Activated CD8-positive, alpha-beta memory T cell treated with anti-CD3 and anti-CD28 coated beads, Interleukin-2, amount 10 ng/mL, durations not matched to agents 7 days and 5 days (primary cell): ENCODE measurements at places on chromosomes 4 and X. TPM values are rescaled to one million over a fixed set of nuclear protein-coding genes. Genes with fewer than 3 reads are reported as not detected.

DNA sequence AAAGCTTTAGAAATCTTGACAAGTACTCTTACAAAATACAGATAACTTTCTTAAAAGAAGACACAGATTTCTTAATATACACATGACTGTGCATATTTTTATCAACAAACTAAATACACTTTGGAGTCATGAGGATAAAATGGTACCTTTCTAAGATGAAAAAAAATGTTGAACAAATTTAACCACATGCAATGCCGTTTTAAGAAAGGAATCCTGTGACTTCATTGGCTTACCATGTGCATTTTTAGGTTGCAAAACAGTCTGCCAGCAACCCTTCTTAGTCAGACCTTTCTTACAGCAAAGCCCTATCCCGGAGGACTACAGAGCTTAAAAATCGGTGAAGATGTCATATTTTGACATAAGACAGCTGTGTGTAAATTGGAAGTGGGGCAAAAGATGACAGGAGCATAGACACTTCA, 51.7 kb downstream of the GASK1B start:
- DNase-seq, result no peak

The STPG2 gene
- not detected for total RNA-seq

DNA sequence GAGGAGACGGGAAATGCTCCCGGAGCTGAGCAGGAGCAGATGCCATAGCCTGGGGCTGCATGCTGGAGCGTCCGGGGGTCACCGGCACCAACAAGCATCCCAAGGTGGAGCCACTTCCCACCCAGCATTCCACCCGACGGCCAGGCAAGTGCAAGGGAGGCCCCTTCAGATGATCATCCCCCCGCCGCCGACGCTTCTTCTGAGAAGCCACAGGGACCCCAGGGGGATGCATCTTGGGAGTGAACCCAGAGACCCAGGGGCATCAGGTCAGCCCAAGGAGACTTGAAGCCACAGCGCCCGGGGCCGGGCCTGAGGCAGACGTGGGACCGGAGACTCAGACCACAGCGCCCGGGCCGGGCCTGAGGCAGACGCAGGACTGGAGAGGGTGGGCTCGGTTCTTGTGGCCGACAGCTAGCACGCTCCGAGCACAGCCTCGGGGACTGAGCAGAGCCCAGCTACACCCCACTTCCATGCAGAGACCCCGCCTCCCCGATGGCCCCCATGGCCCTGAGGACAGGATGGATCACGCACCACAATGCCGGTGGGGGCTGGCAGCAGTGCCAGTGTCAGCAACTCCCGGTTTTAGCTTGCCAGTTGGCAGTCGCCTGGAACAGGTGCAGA, 33.0 kb upstream of the CPLX1 start:
- DNase-seq, result no peak

GRCh38 chr4:144681806-144682205, 35.9 kb downstream of the HHIP start:
- DNase-seq, result no peak

DNA sequence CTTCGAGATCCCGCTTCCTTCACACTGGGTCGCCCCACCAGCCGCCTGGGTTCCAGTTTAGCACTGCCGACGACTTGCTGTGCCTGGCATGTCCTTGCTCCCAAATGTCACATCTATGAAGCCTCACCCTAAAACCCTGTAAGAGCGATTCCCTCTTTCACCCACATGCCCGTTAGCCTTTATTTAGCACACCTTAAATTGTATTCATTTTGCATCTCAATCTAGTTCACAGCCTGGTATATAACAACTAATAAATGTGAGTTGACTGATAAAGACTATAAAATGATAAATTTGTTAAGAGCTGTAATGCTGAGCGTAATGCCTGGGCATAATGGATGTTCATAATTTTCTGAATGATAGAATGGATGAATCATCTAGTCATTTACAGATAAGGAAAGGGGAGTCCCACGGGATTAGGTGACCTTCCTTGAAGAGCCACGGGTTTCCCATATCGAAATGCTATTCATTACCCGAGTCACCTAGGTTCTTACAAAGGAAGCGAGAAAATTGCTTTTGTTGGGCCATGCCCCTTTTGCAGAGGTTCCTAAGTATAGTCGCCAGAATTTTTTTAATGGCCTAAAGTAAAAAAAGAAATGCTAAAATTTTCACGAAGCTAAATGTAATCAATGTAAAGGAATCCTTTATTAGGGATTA, 1.1 kb upstream of the AP1S2 start:
- no peak for DNase-seq

The PPEF1 gene
- total RNA-seq, result not detected

- no peak for DNase-seq
Measured at GRCh38 chrX:142238536-142238935, 33.4 kb upstream of the MAGEC2 start.

DNA sequence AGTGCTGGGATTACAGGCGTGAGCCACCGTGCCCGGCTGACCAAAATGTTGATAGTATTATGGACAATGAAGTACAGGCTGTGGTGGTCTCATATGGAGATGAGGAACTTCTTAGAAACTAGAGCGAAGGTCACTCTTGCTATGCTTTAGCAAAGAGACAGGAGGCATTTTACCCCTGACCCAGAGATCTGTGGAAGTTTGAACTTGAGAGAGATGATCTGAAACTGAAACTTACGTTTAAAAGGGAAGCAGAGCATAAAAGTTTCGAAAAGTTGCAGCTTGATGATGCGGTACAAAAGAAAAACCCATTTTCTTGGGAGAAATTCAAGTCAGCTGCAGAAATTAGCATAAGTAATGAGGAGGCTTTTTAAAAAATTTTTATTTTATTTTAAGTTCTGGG, 8.5 kb upstream of the CTAG2 start:
- no peak for DNase-seq

DNA sequence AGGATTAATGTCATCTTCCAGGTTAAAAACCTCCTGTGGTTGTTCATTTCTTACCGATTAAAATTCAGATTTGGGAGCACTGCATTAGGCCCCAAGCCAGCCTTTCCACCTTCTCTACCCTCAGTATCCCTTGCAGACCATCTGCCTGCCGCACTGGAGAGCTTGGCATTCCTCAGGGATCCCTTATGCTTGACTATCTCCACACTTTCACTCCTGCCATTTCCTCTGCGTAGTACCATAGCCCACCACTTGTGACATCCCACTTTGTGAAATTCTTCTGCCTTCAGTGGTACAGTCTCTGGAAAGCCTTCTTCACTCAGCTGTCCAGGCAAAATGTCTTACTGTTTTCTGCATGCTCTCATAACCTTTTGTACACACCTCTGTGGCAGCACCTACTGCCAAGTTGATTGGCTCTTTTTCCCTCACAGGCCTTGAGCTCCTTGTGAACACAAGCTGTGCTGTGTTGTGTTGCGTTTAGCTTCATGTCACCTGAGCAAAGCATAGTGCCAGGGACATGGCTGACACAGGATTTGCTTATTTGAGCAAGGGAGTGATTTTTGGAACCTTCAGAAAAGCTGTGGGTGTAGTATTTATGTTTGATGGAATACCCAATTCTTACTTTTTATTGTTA, 156.4 kb downstream of the ARX start:
- no peak for DNase-seq

The CLNK gene
- 0.18 TPM for total RNA-seq

The CWH43 gene
- not detected for total RNA-seq
